Frontal cortex (tissue), 4 donors: ENCODE measurements at places on chromosomes 11 and 22.

DNA sequence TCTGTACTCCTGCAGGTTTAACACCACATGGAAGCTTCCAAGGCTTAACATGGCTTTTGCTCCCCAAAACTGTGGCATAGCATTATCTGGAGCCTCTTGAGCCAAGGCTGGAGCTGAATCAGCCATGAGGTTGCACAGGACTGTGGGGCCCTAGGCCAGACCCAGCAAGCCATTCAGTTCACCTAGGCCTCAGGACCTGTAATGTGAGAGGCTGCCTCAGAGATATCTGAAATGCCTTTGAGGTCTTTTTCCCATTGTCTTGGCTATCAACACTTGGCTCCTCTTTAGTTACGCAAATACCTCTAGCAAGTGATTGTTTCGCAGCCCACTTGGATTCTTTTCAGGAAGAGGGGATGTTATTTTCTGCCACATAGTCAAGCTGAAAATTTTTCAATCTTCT, 72.0 kb downstream of the VPREB1 start:
- DNase-seq = no peak

DNA sequence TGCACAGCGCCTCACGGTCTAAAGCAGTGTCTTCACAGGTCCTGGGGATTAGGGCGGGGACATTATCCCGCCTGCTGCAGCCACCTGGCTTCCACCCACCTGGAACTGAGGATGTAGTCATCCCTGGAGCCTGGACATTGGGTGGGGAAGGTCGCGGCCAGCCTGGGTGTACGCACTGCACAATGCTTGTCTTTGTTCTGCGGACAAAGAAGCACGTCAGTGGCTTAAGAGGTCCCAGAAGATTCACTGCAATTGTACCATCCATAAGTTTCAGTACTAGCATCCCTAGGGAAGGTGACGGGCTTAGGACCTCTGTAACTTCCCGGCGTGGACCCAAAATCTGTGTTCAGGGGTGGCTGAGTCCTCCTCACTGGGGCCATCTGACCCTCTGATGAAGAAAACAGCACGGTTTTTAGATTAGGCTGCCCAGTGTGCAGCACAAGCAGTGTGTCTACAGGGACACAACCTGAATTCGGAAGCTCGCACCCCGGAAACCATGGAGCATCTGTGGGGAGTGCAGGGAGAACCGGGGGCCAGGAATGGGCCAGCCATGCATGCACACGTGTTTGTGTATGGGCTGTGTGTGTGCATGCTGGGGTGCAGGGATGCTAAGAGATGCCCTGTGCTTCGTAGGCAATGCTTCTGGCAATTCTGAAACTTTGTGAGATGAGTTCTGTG, 342.6 kb upstream of the B3GAT1 start:
- DNase-seq = no peak

DNA sequence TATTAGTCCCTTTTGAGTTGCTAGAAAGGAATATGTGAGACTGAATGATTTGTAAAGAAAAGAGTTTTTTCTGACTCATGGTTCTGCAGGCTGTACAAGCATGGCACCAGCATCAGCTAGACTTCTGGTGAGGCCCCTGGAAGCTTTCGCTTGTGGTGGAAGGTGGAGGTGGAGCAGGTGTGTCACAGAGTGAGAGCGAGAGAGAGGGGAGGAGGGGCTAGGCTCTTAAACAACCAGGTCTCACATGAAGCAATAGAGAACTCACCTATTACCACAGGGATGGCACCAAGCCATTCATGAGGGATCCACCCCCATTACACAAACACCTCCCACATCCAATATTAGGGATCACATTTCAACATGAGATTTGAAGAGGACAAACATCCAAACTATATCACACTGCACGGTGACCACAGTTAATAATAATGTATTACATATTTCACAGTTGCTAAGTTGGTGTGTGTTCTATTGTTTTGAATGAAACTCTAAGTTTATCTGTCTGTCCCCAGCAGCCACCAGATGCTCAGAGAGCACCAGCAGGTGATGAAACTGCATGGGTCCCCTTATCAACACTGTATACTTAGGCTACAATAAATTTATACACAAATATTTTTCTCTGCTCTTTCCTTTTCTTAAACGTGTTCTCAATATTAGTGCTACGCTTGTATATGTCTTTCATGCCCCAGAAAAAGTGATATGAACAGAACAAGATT, 14.1 kb downstream of the ZFP91 start:
- no peak for DNase-seq

- DNase-seq = no peak
These were observed 14.9 kb upstream of the SEC14L3 start for GRCh38 chr22:30486661-30487115.

DNA sequence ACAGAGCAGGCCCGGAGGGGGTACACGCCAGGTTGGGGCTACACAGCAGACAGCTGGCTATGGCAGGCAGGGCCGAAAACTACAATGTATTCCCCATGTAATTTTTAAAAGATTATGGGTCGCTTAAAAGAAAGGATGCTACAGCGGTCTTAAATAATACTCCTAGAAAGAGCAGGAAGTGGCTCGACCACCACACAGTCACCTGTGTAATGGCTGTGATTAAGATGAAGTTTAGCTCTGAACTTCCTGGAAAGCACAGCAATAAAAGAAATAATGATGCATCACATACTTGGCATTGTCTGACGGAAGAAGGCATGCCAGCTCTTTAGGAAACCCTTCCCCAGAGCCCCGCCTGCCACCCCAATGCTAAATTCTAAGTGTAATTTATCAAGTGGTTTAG, 32.6 kb downstream of the WNT11 start:
- no peak for DNase-seq

- DNase-seq = no peak
These were observed 3.1 kb downstream of the APOBEC3G start for GRCh38 chr22:39080052-39080762.

GRCh38 chr11:107563702-107564101, 1.8 kb downstream of the ALKBH8 start:
- no peak for DNase-seq

- DNase-seq = no peak
These were observed 15.4 kb upstream of the TUBA8 start for GRCh38 chr22:18095101-18095805.

- DNase-seq = no peak
These were observed 39.7 kb upstream of the TH start for GRCh38 chr11:2211113-2211971.

DNA sequence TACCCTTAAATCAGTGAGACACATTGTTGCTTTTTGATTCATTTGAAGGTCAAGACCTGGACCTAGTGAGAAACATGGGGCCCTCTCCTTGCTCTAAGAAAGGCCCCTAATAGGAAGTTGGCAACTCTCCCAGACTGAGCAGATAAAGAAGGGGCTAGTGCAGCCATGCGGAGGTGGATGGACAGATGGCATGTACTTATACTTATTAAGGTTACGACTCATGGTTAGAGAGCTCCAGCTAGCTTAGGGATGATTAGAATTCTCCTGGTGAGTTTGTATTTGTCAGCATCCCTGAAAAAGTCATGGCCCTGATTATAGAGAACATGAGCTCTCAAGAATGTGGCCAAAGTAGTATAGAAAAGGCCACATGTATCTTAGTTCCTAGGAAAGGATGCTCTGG, 112.1 kb upstream of the BDNF start:
- no peak for DNase-seq

DNA sequence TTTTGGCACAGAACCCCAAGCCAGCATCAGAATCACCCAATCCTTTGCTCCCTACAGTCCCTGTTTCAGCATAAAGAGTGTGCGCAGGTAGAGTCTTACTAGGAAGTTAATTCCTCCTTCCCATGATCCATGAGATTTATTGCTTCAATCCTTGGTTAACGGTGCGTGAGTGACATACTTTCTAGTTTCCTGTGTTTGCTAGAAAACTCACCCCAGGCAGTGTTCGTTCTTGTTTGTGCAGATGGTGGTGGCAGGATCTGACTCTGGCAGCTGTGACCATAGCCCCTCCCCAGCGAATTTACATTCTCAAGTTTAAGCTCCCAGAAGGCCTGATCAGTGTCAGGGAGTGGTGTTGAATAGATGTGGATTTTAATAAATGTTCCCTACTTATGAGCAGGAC, 106.7 kb upstream of the CCT8L2 start:
- DNase-seq = no peak

DNA sequence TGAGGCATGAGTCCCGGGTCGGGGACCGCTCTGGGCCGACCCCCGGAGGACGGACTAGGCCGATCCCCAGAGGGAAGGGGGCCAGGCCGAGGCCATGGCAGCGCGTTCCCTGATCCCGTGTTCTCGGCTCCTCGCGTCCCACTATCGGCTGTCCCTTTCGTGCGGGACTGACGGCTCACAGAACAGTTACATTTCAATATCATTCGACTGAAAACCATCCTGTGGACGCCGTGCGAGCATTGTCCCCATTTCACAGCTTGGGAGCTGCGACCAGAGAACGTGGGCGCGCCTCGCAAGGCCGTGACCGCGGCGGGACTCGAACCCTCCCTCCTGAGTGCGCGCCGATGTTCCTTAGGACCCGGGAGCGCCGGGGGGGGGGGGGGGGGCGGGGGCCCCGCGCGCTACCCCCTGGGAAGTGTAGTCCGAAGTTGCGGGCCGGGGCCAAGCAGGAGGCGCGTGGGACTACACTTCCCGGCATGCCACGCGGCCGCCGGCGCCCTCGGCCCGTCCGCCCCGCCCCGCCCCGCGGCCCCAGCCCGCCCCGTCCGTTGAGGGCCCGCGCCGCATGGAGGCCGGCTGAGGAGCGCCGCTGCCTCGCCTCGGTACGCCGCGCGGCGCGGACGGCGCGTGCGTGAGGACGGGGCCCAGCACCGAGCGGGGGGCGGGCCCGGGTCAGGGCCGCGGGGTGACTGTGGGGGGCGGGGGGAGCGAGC, at the start of gene TRABD:
Gene TRABD (plus strand): TSS at position 539 of the 713 bp plus-strand sequence. CDS start 7,148 bp downstream, outside the sequence.
- DNase-seq = peak; percentile 100

DNA sequence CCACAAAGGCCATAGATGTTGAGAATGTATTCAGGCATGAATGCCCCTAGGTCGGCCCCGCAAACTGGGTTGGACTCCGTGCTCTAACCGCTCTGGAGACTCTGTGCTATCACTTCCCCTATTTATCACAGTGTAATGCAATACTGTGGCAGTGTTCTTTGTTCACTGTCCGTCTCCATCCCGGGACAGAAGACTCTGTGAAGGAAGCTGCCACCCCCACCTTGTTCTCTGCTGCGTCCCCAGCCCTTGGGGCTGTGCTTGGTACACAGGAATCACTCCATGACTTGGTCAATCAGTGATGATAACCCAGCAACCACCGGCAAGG, 57.6 kb downstream of the TSPAN18 start:
- no peak for DNase-seq

DNA sequence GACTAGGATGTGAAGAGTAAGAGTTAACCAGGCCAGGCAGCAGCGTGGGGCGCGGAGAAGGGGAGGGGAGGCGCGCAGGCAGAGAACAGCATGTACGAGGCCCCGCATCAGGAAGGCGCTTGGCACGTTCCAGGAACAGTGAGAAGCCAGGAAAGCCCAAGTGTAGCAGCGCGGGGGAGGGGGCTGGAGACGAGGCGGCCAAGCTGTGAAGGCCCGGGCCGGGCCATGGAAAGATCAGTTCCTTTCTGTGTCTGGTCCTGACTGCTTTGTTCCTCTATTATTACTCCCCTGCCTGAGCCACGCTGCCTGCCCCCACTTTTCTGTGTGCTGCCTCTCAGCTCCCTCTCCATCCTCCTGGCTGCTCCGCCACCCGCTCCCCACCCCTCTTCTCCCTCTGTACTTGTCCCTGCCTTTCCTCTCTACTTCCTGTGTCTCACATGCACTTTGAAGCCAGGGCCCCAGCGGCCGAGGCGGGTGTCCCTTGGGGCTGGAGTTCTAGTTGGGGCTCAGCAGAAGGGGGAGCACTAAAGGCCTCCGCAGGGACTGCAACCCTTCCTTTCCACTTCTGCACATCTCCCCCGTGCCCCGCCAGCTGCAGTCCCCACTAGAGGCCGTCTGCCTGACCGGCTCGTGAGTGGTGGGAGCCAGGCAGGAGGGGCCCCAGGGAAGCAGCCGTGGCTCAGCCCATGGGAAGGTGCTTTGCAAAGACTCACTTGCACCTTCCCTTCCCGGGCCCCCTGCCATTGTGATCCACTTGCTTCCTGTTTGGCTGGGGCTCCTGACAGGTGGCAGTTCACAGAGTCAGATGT, 63.7 kb downstream of the PRDM11 start:
- DNase-seq = peak; percentile 59
